ENCODE measurements at places on chromosomes 7 and 10.

- no peak for DNase-seq
Measured at GRCh38 chr7:35035511-35035961, 1.7 kb downstream of the DPY19L1 start.

DNA sequence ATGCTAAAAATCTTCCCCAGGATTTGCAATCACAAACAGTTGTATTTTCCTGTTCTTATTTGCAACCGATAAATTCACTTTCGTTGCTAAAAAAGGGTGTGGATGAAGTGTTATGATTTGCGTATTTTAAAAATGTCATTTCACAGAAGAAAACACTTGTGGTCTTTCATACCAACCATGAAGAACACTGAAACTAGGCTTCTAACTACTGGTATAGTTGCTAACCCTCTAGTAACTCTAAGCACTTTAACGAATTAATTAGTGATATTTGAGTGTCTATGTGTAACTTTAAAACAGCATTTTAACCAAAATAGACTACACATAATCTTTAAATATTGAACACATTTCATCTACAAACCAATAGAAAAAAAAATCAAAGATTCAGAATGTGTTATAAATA lies 188.1 kb upstream of the PTN start:
- no peak for DNase-seq

- DNase-seq = no peak
Measured at GRCh38 chr10:131174211-131174565, 137.3 kb downstream of the TCERG1L start.

DNA sequence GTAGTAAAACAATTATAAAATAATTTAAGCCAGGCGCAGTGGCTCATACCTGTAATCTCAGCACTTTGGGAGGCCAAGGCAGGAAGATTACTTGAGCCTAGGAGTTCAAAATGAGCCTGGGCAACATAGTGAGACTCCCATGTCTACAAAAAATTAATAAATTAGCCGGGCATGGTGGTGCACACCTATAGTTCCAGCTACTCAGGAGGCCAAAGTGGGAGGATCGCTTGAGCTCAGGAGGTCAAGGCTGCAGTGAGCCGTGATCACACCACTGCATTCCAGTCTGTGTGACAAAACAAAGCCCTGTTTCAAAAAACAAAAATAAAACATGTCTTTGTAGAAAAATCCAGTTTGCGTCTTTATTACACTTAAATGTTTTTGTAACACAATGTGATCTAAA lies 141.9 kb upstream of the KAT6B start:
- DNase-seq = no peak

DNA sequence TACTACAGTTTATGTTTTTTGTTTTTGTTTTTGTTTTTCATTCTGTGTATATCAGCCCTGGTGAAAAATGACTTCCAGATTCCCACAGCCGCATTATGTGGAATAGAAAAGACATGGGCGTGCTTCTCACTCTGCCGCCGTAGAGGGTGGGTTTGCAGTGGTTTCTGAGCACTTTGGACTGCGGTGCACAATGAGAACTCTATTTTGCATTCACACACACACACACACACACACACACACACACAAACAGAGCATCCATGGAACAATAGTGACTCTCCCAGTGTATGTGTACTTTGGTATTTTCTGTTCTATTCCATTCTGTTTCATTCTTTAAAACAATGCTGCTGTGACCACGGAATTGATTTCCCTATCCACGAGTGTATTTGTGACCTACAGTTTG lies 657.3 kb upstream of the FOXK1 start:
- no peak for DNase-seq

- no peak for DNase-seq
Measured at GRCh38 chr10:20185116-20185515, 368.9 kb downstream of the PLXDC2 start.

DNA sequence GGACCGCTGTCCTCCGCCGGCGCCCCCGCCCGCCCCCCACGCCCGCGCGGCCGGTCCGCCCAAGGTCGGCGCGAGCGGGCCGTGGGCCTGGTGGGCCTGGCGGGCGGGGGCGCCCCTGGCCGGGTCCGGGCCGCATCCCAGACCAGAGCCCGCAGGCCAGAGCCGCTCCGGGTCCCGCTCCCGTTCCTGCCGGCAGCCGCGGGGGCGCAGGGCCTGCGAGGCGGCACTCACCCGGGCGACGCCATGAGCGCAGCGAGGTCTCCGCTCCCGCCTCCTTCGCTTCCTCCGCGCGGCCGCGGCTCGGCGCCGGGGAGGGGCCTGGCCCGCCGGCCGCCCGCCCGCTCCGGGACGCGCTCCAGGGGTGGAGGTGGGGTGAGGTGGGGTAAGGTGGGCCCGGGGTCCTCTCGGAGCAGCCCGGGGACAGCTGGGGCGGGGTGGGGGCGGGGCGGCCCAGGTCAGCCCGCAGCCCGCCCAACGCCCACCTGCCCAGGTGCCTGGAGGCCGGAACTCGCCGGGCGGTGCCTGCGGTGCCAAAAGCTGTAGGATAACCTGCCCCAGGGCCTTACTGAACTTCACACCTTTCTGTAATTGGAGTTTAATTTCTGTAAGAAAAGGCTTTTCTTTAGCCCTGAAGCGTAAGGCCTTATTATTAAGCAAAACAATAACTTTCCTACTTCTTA lies at the start of gene URGCP:
TSS of gene URGCP (minus strand) at position 266 of the 680 bp plus-strand sequence. CDS start at position 245, 21 bp downstream.
- DNase-seq = no peak

GRCh38 chr7:98993024-98993897 lies 114.9 kb downstream of the TRRAP start:
- DNase-seq = no peak

DNA sequence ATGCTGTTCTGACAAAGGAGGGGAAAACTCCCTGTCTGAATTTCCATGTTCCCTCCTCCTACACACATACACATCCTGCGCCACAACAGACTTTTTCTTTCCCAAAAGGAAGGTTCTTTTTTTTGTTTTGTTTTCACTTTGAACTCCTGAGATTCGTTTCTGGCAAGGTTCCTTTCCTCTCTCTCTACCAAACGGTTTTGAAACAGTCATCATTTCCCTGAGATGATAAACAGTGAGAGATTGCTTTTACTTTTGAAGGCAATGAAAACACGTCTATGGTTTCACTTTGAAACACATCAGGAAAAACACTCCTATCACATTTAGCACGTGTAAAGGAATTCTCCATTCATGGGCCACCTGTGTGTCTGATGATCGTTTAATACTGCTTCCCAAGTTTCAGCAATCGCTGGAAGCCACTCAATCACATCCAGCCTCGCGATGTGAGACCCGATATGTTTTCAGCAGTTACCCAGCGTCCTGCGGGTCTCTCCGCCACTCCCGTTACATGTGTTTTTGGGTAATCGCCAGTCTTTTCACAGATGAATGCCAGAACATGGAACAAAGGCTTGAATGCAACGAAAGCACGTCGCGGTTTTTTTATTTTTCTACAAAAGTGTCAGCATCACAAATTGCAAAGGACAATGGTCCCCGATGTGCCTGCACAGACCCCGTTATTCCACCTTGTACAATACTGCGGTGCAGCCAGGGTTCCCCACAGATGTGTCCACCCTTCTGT lies 62.8 kb upstream of the CUX1 start:
- no peak for DNase-seq

- no peak for DNase-seq
Measured at GRCh38 chr7:102951839-102952238, 39.0 kb downstream of the LRRC17 start.

GRCh38 chr7:36312915-36313334 lies 76.7 kb upstream of the ANLN start:
- DNase-seq = no peak

GRCh38 chr10:86368046-86368445 lies 1.5 kb upstream of the GRID1 start:
- no peak for DNase-seq

DNA sequence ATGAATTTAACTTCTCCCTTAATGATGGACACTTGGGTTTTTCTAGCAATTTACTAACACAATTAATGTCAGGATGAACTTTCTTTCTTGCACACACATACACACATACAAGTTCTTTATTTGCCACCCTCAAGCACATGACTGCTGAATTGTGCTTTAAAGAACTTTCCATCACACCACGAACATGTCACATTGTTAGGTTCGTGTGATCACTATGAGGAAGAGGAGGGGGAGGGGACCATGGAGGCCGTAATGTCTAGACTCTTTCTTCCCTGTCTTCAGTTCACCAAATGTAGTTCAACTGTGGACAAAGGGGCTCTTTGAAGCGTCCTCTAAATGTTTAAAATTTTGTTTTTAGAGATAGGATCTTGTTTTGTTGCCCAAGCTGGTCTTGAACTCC lies 31.0 kb downstream of the NUP42 start:
- DNase-seq = no peak

DNA sequence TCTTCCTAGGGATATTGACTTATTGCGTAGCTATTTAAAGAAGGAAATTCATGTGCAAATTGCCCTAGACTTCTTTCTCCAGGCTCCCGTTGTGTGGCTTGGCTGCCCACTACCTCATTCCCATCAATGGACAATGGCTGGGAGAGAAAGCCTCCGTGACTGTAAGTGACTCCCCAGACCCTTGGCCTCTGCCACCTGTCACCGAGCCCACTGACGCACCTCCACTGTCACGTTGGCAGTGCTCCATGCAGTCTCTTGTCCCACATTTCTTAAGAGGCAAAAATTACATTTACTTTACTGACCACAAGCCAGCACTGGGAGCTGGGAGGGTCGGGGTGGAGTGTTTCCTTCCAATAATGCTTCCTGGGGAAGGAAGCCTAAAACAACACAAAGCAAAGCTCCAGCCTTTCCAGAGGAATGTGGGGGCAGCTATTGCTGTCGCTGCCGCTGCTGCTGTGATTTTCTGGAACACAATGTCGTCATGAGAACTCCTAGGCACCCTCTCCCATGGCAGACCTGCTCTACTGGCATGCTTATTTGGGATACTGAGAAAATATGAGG lies 89.7 kb upstream of the STEAP1B start:
- no peak for DNase-seq

- no peak for DNase-seq
Measured at GRCh38 chr7:116788572-116789197, 73.7 kb upstream of the CAPZA2 start.

- no peak for DNase-seq
Measured at GRCh38 chr7:134365341-134366054, 48.8 kb upstream of the SLC35B4 start.

DNA sequence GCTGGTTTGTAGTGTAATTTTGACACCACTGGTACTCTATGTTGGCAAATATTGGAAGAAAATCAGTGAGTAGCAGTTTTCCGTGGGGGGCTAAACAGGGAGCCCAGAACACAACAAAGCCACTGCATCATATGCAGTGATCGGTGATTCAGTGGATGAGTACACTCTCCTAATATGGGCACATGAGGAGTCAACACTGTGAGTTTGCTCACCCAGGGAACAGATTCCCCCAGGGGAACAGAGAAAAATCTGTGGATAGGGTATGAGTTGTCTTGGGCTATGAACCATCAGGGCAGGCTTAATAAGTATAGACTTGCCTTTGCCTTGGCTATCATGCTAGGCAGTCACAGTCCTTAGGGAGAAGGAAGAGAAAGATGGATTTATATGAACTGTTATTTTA lies 227.7 kb upstream of the SEMA3E start:
- DNase-seq = no peak

DNA sequence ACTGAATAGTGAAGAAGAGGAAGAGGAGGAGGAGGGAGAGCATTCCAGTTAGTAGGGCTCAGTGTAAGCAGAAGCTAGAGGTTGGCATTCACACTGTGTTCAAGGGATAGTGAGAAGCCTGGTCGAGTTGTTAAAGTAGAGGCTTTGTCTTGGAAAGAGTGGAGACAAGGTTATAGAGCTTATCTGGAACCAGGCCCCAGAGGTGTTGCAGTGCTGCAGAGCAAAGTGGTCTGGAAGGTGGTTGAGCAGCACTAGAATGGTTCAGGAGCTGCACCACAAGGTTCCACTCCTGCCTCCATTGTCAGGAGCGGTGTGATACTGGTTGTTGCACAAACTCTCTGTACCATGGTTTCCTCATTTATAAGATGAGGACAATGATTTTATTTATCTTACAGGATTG lies 8.8 kb upstream of the PCGF5 start:
- DNase-seq = no peak

GRCh38 chr10:76111986-76112825 lies 680.8 kb downstream of the LRMDA start:
- DNase-seq = no peak

GRCh38 chr10:33306701-33307519 lies 27.6 kb downstream of the NRP1 start:
- DNase-seq = no peak

DNA sequence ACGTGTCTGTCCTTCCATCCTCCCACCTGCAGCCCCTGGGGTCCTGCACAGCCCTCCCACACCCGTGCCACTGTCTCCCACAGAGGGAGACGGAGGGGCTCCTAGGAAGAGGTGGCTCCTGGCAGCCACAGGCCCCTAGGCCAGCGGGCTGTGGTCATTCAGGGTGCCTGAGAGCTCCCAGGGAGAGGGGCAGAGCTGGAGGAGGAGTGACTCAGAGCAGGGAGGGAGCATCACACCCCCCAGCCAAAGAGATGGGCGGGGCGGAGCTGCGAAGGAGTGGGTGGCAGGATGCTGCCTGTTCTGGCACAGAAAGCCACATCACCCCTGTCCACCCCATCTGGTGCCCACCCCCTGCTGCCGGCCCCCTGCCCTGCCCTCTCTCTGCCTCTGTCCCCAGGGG lies 50.5 kb downstream of the STK32C start:
- no peak for DNase-seq

DNA sequence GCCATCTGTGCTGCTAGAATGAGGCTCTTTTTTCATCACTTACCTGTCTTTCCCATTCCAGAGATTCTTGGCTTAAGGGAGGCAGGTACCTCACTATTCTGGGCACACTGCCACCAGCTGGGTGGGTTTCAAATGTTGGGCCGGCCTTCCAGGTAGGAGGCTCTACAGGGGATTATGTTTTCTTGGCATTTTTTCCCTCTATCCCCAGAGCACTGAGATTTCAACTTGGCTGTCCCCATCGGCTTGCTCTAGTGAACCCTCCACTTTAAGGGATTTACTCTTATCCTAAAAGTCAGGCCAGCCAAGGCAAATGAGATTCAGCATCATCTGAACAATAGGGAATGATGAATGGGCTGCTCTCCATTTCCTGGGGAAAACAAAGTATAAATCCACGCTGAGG lies 710.1 kb upstream of the CELF2 start:
- no peak for DNase-seq

- DNase-seq = no peak
Measured at GRCh38 chr10:108789336-108789735, 1134.0 kb downstream of the XPNPEP1 start.

DNA sequence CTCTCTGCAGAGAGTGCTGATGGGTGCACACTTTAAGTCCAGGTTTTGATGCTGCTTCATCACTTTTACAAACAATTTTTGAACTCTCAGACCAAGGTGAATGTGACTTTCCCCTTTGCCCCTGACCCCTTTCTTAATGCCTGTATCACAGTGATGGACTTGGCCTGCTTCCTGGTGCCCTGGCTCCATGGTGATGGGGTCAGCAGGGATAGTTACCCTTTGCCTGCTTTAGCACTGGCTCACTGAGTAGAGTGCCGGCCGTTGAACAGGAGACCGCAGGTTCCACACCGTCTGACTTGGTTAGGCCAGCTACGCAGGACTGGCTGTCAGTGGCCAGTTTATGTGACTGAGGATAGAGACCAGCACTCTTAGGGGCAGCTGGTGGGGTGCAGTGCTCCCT lies 40.1 kb downstream of the LRGUK start:
- no peak for DNase-seq

All from NCI-H2081 treated with DMSO at 0.1 percent for 48 hours (cell line).